ENCODE measurements at places on chromosomes 1 and 21.

GRCh38 chr1:15836772-15837669, 10.5 kb upstream of the SPEN start:
- peak; percentile 84 for DNase-seq

DNA sequence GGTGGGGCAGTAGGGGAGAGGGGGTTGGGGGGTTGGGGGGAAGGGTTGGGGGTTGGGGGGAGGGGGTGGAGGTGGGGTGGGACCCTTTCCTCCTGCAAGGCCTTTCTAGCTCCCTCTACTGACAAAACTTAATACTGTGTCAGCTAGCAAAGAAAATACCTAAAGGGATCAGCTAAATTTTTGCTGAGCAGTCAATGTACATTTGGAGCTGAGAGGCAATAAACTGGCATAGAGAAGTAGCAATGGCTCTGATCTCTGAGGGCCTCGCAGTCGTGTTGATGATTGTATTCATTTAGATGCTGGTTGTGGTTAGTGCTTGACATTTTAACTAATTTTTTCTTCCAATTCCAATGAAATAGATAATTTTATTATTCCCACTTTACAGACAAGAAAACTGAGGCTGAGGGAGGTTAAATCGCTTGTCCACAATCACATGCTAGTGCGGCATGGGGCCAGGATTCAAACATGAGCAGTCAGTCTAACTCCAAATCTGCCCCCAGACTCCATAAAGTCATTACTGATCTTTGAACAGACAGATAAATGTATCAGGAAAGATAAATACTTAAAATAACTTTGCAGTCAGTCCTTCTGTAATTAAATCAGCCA, 357.1 kb downstream of the DISC1 start:
- no peak for DNase-seq

- no peak for DNase-seq
Observed at GRCh38 chr1:94329276-94329675, 88.9 kb upstream of the ABCD3 start.

GRCh38 chr1:155070158-155070621, 6.7 kb downstream of the EFNA4 start:
- no peak for DNase-seq

GRCh38 chr1:153697191-153698019, 18.9 kb downstream of the NPR1 start:
- peak; percentile 43 for DNase-seq

- DNase-seq, result no peak
Observed at GRCh38 chr1:192561301-192561700, 14.3 kb upstream of the RGS1 start.

DNA sequence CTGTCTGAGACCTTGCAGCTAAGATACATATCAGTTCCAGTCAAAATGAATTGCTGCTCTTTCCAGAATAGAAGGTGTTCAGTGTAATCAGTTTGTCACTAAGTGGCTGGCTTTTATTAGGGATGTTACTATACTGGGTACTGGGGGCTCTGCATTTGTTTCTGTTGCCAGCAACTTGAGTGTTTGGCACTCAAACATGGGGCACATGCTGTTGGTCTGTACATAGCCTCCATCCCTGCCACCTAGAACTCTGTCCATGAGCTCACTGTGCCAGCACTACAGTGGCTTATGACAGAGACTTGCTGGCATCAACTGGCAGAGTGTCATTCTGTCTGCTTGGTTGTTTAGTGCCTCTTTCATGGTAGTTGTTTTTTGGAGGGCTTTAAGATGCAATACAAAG, 45.1 kb downstream of the RGSL1 start:
- DNase-seq, result no peak

DNA sequence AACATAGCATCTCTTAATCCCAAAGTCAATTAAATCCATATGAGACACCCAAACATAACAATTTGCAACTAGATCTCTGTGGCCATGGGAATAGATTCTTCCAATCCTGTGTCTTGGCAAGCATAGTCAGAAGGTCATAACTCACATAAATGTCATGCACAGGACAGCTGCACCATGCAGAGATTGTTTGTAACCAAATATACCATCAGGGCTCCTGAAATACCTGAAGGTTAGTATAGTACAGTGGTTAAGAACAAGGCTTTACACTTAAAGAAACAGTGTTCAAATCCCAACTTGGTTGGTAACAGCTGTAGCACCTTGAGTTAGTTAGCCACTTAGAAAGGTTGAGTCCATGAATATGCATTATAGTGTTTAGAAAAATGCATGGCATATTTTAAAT, 82.6 kb upstream of the CCDC190 start:
- DNase-seq, result no peak

GRCh38 chr1:21756393-21757089, 26.4 kb downstream of the USP48 start:
- no peak for DNase-seq

- DNase-seq, result no peak
Observed at GRCh38 chr1:10665930-10666850, 130.3 kb downstream of the CASZ1 start.

DNA sequence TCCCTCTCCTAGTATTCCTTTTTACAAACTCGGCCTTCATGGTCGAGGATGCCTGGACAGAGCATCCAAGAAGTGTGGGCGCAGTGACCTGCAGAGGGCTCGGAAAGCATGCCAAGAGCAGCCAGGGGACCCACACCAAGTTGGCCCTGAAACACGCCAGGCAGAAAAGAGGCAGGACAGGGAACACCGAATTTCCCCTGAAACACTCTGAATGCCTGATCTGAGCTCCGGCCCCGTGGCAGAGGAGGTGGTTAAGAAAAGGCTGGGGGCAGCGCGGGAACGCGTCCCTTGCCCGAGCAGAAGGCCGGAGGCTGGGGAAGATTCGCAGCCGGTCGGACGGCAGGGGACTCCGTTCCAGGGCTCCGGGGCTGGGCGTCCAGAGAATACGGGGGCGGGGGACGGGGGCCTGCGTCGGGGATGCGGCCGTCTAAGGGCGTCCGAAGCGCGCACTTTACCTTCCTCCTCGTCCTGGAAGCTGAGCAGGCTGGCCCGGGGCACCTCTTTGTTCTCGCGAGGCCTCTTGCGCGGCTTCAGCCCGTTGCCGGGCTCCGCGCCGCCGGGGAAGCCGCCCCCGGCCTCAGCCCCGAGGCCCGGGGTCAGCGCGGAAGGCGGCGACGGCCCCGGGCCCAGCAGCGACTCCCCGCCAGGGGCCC, 558 bp downstream of the PAXBP1 start:
- peak; percentile 76 for DNase-seq

GRCh38 chr1:237032029-237032428, 10.0 kb upstream of the RYR2 start:
- no peak for DNase-seq

- no peak for DNase-seq
Observed at GRCh38 chr1:25926731-25927496, 20.7 kb upstream of the STMN1 start.
